ENCODE measurements at places on chromosomes 7 and 10. TPM values are rescaled to one million over a fixed set of nuclear protein-coding genes. Genes with fewer than 3 reads are reported as not detected.
A peak's percentile ranks its signal among the peaks of the same experiment; 100 is the strongest.

DNA sequence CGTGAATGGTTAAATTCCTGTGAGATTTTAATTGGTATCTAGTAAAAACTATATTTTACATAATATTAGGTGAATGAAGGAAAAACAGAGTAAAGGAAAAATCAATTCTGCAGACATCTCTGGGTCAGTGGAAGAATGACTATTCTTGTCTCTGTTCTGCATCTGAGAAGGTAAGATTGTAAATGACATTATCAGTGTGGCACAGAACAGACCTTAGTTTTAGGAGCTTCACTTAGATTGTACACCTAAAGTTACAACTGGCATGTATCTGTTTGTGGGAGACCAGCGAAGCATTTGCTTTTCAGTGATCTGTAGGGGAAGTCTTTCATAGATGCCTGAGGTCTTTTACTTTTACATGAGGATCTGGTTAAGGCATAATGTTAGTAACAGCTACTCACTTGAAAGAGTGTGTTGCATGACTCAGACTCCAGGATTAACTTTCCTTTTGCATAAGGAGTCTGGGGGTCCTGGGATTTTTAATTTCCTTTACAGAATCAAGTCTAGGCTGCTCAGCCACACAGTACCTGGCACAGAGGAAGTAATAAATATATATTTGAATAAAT lies 56.2 kb downstream of the JMJD1C start:
- peak; percentile 19 for DNase-seq

DNA sequence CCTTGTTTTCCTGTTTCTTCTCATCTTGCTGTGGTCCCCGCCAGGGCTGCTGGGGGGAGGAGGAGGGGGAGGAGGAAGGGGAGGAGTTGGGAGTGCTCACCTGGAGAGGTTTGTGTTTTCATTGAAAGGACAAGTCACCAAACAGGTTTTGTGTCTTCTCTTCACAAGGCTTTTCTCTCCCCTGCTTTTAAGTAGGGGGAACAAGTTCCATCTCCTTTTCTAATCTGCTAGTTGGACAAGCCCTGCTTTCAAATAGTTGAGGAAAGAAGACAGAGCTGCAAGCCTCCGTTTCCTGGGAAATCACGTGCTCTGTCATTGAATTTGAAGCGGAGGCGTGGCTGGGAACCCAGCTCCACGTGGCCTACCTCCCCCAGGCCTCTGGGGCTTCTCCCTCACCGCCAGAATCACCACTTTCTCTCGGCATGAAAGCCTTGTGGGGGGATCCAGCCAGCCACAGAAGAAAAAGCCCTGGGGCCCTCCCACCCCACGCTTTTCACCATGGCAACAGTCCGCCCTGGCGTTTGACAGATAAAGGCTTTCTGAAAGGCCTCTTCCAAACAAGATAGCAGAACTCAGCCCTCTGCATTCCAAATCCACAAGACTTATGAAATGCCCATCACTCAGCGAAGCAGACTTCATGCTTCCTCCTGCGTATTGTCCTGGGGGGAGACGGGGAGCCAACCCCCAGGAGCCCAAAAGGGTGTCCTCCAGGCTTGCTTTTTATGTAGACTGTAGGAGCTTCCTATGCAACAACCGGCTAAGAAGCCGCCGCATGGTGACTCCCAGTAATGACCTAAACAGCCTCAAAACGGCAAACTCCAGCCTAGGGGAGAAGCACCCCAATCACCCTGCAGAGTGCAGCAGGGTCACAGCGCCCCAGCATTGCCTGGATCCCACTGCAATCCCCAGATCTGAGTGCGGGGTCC lies 51.7 kb downstream of the PROSER2 start:
- peak; percentile 77 for DNase-seq

- no peak for DNase-seq
These were observed 1.5 kb downstream of the GARIN1A start for GRCh38 chr7:128673571-128673970.

DNA sequence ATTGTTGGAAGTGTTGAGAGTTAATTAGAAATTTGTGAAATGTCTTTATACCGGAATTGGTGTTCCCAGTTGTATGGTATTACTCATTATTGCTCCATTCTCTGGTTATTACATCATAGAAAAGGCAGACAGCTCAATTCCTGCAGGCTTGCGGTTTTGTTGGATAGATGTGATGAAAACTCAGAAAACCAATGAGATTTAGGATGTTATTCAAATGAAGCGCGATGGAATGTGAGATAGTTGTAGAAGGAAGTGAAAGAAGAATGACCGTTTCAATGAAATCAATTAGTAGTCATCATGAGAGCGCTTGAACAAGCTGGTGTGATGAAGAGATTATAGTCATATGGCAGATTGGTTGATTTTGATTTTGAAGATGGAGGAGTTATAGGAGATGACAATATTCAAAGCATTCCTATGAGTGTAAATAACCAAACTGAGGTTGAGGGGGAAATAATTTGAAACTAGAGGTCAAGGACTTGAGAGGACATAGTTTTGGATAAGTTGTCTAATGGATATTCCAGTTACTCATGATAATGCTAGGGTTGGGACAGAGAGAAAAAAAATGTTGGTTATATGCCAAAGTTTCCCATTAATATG lies 991.5 kb downstream of the NRG3 start:
- peak; percentile 80 for DNase-seq

DNA sequence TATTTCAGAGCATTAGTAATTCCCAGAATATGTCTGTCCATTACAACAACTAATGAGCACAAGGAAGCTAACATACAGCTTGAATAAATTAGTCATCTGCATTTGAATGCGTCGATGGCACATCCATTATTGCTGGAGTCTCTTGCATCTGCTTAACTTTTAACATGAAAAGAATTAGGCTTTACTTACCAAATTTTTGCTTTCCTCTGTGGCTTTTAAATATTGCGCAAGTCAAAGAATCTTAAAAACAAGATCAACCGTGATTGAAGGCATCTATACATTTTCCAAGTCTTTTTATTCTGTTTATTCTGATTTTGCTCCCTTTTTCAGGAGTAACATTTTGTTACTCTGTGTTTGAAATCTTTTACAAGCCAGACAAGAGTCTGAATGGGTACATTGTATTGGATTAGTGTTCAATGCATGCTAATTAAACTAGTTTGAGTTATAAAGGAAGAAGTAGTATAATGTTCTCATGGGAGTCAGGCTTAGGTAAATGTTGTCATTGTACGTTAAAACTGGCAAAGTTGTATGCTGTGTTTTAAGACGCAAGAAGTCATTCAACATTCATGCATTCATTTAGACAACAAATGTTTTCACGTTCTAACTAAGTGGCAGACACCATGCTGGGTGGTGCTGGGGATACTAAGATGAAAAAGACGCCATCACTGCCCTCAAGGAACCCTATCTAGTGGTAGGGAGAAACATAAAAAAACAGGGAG lies 4.0 kb upstream of the CACNB2 start:
- DNase-seq, result no peak

- DNase-seq, result no peak
These were observed 93.5 kb downstream of the CTBP2 start for GRCh38 chr10:125066764-125067450.

DNA sequence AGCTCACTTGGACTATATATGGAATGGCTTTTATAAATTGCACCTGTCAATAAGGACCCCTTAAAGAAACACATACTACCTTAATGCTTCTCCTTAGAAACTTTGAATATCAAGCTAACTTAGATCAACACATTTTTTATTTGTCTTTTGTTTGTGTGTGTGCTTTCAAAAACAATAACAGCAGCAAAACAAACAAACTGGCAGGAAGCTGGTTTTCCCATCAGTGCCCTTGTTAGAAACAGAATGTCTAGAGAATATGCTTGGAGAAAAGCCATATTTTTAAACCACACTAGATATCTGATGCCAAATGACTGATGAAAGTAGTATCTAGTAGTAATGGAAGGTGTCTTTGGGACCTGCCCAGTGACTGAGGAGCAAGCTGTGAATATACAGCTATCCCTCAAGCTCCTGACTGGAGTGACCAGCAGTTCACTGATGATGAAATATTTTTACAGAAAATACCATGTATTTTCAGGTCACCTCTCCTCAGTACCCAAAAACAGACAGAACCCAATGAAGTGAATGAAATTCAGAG lies 1.0 kb downstream of the PDE1C start:
- DNase-seq, result no peak

DNA sequence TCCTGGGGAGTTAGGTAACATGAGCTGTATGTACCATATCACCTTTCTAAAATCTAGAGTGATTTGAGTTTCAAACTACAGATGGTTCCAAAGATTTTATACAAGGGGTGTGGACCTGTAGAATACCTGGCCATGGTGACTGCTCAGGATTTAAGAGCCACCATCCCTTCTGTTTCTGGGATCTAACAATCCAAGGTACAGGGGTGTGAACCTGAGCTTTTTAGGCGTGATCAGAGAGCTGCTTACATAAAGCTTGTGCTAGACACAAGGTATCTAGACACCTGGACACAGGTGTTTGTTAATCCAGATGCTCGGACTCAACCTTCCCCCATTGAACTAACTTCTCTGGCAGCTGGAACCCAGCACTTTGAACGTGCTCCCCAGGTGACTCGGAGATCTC lies 516.4 kb downstream of the RPS24 start:
- DNase-seq, result no peak

DNA sequence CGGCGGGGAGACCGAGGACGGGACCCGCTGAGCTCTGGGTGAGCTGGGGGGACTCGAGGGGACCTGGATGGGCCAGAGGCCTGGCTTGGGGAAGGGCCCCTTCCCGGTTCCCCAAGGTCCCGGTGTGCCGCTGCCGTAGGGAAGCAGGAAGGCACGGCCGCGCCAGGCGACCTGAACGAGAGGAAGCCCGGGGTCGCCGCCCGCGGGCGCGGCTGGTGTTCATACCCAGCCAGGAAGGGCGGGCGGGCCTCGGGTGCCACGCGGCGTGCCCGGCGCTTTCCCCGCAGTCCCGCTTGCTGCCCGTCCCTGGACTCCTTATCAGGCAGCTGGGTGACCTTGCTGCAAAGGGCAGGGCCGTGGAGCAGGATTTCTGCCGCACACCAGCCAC lies 38.0 kb downstream of the ZNF777 start:
- DNase-seq, result no peak

GRCh38 chr7:157429001-157429679 lies 92.3 kb downstream of the DNAJB6 start:
- no peak for DNase-seq

- DNase-seq, result peak; percentile 26
These were observed 15.4 kb downstream of the TFAM start for GRCh38 chr10:58400609-58401008.

GRCh38 chr10:43574906-43575305 lies 490 bp upstream of the ZNF239 start:
- DNase-seq, result no peak

DNA sequence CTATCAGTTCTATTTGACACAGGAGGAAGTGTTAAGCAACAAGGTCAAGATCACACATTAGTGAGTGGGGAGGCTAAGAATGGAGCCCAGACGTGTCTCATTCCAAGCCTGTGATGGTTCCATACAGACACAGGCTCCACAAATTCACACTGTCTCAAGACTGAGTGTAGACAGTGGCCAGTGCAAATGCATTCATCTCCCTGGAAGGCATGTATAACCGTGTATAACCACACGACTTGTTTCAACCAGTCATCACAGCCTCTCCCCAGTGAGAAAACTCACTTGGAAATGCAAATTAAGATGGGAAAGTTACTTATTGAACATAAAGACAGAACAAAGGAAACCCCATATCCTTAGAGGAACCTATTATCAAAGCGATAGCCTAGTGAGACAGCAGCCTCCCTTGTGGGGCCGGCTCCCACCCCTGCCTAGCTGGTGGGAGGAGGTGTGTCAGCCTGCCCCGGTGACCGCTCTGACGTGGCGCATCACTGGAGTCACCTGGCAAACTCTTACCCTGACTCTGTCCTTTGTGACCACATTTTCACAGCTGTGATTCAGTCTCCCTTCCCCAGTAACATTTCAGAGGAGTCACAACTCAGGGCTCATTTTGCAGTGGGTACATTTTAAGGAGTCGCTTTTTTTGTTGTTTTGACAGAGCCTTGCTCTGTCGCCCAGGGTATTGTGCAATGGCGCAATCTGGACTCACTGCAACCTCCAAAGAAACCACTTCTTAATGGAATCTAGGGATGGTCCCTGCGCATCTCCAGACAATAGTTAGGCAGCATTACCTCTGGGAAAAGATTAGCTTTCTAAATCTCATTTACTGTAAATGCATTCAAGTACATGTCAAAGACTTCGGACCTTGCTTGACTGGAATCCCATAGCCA lies 126.6 kb upstream of the PARD3 start:
- DNase-seq, result no peak

DNA sequence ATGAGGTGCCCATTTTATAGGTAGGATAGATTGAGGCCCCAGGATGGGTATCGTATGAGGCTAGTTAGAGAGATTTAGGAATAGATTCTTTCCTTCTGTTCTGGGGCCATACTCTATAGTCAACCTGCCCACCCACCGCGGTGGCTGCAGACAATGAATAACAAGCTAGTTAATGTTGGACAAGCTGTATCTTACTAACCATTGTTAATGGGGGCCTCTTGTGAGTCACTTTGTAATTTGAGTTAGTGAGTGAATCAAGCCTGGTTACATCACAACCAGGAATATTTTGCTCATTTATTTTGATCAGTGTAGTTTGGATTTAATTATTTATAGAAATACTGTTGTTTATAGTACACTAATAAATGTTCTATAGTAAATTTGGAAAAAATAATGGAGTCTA lies 7.3 kb downstream of the SORCS3 start:
- DNase-seq, result no peak

GRCh38 chr10:102400598-102401341 lies 5.3 kb downstream of the NFKB2 start:
- no peak for DNase-seq

GRCh38 chr10:6667679-6668270 lies 87.7 kb upstream of the PRKCQ start:
- DNase-seq, result peak; percentile 61

DNA sequence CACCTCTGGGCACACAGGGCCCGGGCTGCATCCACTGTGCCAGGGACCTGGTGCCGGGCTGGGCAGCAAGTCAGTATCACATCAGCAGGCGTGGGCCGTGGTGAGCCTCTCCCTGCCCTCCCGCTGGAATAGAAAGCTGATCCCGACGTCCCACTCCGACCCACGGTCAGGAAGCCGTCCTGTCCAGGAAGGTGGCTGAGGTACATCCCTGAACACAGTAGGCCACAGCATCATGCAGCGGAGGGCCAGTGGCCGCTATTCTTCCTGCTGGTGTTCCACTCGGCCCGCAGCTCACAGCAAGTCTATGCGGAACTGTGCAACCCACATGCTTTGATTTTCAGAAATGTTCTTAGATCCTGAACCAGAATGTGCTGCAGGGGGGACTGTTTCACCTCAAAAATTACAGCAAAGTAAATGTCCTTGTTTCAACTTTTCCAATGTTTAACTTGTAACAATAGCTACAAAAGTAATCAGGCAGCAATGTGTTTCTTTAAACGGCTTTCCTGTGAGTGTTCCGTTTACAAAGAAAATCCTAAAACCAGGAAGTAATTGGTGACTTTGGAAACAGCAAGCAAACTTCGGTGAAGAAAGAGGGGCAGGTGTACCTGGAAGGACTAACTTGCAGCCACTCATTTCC lies 676 bp upstream of the GPR146 start:
- no peak for DNase-seq

GRCh38 chr10:17751781-17752445 lies at the start of gene TMEM236:
TSS of gene TMEM236 (plus strand) at chr10:17752201. CDS start at chr10:17752296, 95 bp downstream.
- DNase-seq, result no peak

ZP3 gene
- 5.6 TPM for total RNA-seq

HECTD2 gene
- total RNA-seq, result 5.9 TPM

GFRA1 gene
- total RNA-seq, result not detected

PDE1C gene
- 0.14 TPM for total RNA-seq

NPTX2 gene
- not detected for total RNA-seq

SEC61G gene
- 246 TPM for total RNA-seq

CHST3 gene
- 29.3 TPM for total RNA-seq

AGAP3 gene
- 95.6 TPM for total RNA-seq

KLHL7 gene
- total RNA-seq, result 17.9 TPM

FGFR2 gene
- total RNA-seq, result 3.0 TPM

FANK1 gene
- 1.8 TPM for total RNA-seq
